ENCODE measurements at places on chromosomes 6 and 20. TPM values are rescaled to one million over a fixed set of nuclear protein-coding genes. Genes with fewer than 3 reads are reported as not detected.

GRCh38 chr20:33490023-33490933 lies at the start of gene CBFA2T2:
Gene CBFA2T2 (plus strand): TSS chr20:33490096. CDS start chr20:33490268, 172 bp downstream.
- no peak for DNase-seq

DNA sequence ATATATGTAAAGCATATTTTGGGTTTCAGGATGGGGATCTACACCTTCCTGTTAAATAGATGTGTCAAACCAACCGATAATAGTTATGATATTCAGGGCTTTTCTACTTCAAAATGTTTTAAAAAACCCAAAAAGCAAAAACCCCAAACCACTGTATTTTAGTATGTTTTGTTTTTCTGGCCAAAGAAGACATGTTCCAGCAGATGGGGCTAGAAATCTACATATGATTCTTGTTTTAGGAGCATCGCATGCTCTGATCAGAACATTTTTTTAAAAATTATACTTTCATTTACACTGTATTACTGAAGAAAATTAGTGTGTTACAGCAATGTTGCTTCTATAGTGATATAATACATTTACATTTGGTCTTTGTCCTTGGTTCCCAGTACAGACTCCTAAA lies 11.0 kb downstream of the RMND1 start:
- DNase-seq: no peak

DNA sequence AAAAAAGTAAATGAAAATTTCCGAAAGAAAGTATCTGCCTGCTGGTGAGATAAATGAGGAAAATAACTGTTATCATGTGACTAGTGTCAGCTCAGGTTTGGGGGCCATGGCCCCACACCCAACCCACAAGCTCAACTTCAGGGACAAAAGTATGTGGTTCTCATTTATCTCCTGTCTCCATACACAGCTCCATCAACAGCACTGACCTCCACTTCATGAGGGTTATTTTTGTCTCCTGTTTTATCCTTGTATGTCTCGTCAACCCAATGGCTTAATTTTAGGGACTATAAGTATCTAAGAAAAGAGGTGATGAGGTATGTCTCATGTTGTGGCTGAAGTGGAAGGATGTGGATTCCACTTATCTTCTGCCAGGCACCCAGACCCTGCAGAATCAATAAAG lies 271.6 kb upstream of the RIN2 start:
- DNase-seq: no peak

GRCh38 chr6:2659882-2660281 lies 90.8 kb downstream of the MYLK4 start:
- DNase-seq: no peak

ZC3H12D gene
- total RNA-seq: 225 TPM

GRCh38 chr6:151110576-151110905 lies 129.2 kb upstream of the AKAP12 start:
- no peak for DNase-seq

- DNase-seq: no peak
These were observed 122.9 kb downstream of the IRF4 start for GRCh38 chr6:514396-514978.

DNA sequence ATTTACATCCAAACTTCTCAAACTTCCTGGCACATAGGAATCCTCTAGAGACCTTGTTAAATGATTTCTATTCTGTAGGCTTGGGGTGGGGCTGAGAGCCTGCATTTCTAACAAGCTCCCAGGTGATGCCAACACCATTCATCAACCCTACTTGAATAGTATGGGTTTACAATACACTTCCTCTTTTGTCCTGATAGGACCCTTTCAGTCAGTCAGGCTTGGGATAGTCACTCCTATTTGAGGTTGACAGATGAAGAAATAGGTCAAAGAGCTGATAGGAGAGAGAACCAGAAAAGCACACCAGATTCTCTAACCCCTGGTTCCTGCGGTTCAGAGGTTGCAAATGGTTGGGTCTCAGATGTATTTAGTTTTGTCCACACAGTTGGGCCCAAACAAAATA lies 273.4 kb downstream of the TSHZ2 start:
- no peak for DNase-seq

JPH2 gene
- total RNA-seq: not detected

- DNase-seq: no peak
These were observed 236.0 kb downstream of the TTLL2 start for GRCh38 chr6:167560673-167561569.

- no peak for DNase-seq
These were observed 672.0 kb downstream of the RFPL4B start for GRCh38 chr6:113019176-113019575.

GRCh38 chr6:109008537-109009235 lies 86.0 kb downstream of the SESN1 start:
- no peak for DNase-seq

GRCh38 chr6:30743099-30744053 lies 889 bp upstream of the FLOT1 start:
- no peak for DNase-seq

DNA sequence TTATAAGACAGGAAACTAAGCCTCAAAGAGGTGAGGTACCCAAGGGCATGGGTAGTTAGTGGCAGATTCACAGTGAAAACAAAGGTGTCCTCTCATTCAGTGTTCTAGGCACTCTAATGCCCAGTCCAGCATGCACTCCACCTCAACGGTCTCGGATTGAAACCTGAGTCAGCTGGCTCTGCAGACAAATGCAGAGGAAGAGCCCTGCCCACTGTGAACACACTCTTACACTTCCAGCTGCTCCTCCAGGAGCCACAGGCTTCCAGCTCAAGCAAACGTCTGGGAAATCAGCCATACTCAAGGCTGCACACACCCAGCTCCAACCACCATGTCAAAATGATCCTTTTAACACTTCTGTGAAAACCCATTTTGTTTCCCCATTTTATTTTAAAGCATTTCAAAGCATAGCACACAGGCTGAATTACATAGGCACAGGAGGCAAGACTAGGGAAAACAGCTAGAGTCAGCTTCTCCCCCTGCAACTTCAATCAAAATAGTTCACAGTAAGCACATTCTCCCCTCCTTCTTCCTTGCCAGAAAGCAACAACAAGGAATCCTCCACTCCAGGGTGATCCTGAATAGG lies 3.0 kb upstream of the IL17A start:
- DNase-seq: no peak

SLC52A3 gene
- not detected for total RNA-seq

DNA sequence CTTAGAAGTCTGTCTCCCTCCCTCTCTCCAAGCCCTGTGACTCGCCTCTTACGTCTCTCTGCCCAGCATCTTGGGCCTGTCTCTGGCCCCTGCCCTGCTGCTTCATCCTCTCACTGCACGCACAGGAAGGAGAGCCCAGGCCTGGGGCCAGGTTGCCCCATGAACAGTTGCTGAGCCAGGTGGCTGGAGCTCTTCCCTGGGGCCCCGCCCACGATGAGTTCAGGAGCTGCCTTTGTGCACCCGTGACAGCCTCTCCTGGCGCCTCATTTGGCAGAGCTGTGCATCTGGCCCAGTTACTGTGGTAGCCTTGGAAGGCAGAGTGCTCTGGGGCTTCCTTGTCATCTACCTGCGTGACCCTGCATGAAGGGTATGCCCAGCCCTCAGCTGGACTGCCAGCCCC lies 44.5 kb downstream of the SLC52A3 start:
- DNase-seq: no peak

NMBR gene
- total RNA-seq: not detected

PLA2G7 gene
- total RNA-seq: 0.51 TPM

SLC22A16 gene
- not detected for total RNA-seq

DNA sequence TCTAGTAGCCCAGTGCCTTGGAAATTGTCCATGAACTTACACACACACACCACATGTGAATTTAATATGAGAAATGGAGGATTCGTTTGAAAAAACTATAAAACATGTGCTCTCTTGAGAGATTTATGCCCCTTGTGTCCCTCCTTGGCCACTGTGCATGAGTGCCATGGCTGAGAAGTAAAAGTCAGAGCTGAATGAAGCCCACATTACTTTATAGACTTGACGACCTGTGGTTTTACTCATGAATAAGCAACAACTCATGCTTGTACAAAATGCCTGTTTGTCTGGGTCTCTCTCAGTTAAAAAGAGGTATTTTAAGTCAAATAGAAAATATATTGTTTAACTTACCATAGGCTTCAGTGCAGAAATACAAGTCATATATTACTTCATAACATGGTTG lies 102.7 kb downstream of the KCNQ5 start:
- DNase-seq: no peak

NHLRC1 gene
- total RNA-seq: 0.88 TPM

DNA sequence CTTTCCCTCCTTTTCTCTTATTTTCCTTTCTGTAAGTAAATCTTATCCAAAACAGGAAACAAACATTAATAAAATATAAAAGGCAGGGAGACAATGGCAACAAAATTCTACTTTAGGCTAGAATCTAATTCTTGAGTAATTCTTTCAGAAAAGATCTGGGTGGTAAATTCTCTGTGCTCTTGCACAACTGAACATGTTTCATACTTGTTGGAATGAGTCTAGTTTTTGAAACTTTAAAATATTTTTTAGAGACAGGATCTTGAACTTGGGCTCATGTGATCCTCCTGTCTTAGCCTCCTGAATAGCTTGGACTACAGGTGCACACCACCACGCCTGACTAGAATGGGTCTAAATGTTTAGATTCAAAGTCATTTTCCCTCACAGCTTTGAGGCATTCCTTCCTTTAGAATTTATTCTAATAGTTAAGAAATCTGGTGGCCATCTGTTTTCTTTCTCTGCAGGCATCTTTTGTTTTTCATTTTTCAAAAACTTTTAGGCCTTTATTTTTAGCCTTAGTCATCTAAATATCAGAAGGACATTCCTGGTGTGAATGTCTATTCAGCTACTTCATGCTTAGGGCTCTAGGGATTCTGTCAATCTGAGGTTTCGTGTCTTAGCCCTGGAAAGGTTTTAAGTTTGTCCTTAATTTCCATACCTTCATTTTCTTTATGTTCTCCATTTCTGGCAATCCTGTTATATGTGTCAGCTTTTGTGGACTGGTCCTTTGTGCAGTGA lies 76.5 kb downstream of the CDKAL1 start:
- DNase-seq: no peak

GRCh38 chr20:4021906-4022305 lies 6.5 kb upstream of the RNF24 start:
- no peak for DNase-seq

ME1 gene
- not detected for total RNA-seq

DNA sequence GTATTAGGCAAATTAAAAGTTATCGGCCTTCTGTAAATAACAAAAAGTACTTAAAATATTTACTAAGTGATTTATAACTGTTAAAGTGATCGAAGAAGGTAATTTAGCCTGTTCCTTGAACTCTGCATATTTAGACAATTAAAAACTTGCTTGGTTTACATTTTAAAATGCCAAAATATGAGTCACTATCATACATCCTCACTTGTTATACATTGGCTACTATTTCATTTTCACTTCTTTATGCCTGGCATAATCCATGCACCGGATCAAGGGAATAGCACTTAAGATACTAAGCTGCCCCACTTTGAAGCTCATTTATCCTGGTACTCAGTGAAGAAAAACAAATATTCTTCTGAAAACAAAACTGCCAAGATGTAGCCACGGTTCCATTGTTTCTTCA lies 344.6 kb downstream of the UBE3D start:
- DNase-seq: no peak

DNA sequence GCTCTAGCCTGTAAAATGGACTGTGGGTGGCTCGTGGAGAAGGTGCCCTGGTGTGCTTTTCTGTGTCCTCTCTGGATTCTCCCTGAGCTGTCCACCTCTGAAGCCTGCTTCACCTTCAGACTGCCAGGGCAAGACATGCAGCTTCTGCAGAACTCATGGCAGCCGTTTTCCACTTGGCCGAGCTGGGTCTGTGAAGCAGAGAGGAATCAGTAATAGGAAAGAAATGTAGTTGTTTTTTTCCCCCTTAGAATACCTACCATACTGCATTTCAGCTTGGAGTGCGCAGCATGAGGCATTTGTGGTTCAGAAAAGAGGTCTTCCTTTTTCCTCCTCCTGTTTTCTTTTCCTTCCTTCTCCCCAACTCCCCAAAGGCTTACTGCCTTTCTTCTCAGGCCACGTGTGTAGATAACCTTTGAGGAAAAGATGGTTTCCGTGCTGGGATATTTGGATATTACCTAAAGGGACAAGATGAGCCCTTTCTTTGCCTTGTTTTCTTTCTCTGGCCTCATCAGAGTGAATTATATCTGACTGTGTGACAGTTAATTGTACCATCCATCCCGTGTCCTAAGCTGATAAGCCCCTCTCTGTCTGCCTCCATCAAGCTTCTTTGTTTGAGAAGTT lies 39.4 kb downstream of the RREB1 start:
- no peak for DNase-seq

GRCh38 chr6:122098201-122098678 lies 301.2 kb upstream of the HSF2 start:
- DNase-seq: no peak

GRCh38 chr6:107556082-107556481 lies 66.2 kb downstream of the SOBP start:
- no peak for DNase-seq

DNA sequence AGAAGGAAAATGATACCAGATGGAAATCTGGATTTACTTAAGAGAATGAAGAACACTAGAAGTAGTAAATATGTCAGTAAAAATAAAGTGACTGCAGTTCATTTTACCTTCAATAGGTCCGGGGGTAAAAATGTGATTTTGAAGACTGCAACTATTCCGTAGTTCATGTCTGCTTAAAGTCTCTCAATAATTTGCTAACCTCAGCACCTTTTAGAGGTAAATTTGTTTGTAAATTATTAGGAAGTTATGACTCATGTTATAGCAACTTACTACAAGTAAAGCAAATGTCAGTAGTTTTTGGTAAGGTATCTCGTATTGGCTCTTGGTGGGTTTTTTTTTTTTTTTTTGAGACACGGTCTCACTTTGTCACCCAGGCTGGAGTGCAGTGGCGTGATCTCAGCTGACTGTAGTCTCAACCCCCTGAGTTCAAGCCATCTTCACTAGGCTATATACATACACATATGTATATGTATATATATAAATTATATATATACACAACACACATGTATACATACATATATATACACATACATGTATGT lies 32.1 kb downstream of the BICRAL start:
- DNase-seq: no peak

GSTA3 gene
- not detected for total RNA-seq

- DNase-seq: no peak
These were observed 106.0 kb upstream of the TNFAIP3 start for GRCh38 chr6:137761072-137761471.

GRCh38 chr20:41512624-41513023 lies 105.6 kb downstream of the CHD6 start:
- no peak for DNase-seq

TBX18 gene
- not detected for total RNA-seq

DNA sequence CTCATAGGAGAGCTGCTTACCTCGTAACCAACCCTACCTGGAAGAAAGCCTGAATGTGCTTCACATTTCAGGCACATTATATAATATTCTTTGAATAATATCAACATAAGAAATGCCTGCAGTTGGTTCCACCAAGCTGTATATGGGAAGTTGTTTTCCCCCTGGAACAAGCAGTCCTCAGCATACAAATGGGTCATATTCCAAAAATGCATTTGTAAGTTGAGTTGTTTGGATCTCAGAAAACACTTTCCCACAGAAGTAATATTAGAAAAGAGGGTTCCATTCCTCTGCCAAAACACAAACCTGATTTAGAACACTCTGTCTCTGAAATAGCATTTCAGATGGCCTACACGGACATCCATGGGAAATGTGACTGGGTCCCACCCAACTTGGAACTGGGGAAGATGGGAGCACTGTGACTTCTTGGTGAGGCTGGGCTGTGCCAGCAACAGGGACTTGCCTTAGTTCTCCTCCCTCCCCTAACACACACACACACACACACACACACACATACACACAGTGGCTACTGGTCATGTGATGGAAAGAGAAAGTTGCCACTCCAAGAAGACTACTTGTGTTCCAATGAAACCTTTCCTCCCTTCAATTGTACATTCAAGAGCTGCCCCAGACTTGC lies 11.4 kb upstream of the RCAN2 start:
- no peak for DNase-seq

- DNase-seq: no peak
These were observed 2.1 kb upstream of the ESR1 start for GRCh38 chr6:151805286-151805840.
